ENCODE measurements at places on chromosomes 3 and 15.

DNA sequence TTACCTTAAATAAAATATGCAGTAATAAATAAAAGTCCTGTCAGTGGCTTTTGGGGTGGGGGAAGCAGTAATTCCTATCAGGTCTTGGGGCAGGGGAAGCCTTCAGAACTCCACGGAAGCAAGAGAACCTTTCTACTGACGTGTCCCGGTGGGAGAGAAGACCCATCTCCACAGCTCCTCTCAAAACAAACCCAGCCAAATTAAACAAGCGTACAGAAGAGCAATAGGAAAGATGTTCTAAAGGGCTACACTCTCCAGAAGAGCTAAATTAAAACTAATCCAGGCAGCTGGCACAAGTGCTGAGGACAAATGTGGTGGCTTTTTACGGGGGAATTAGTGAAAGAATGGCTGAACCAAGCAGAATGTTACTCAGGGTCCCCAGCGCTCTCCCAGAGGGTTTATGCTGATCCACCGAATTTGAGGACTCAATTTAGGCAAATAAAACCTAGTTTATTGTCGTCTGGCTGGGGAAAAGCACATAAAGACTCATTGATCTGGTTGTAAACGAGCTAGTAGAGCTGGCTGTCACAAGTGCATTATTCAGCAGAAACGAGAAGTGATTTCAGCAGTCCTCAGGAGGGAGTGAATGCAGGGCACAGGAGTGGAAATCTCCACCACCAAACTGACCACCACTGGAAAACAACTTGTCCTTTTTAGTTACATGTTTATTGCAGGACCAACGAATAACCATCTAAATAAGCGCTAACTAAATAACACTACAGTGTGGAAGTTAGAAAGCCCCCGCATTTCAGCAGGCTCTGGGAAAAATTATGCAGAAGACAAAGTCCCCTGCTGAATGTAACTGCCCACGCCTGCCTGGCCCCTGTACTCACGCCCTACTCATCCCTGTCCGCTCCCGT, 13.5 kb downstream of the BFSP2 start:
- no peak for DNase-seq

GRCh38 chr15:101503296-101503599, 13.7 kb upstream of the PCSK6 start:
- no peak for DNase-seq

- DNase-seq = no peak
Measured at GRCh38 chr15:82648257-82649103, 1.3 kb upstream of the CPEB1 start.

GRCh38 chr3:127747751-127748521, 74.4 kb downstream of the MGLL start:
- no peak for DNase-seq

DNA sequence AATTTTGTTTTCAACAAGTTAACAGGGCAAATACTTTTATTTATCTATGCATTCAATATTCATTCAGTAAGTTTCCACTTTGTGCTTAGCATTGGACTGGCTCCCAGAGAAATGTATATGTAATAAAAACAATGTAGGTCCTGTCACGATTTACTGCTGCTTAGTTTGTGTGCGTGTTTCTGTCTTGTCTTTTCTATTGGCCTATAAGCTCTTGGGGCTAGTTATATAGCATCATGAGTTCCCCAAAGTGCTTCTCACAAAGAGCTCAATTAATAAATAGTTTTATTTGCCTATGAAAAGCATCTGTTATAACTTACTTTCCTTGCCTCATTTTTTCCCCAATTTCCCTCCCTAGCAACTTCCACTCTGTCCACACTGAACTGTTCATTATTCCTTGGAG, 666.7 kb upstream of the NAALADL2 start:
- no peak for DNase-seq

- DNase-seq = no peak
Measured at GRCh38 chr3:102301155-102301880, 133.5 kb upstream of the ZPLD1 start.

DNA sequence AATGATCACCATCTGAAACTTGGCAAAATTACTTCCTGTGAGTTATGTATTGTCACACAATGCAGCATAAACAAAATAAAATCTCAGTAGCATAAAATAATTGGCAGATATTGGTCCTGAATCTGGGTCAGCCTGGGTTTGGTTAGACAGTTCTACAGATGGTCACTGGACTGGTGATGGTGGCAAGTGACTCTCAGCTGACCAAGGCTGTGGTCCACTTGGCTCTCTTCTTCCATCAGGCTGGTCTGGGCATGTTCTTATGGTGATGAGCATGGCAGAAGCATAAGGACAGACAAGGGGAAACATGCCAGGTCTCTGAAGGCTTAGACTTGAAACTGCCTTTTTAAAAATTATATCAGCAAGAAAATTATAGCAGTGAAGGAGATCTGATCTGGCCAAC, 1205.0 kb upstream of the EPHA6 start:
- no peak for DNase-seq

- DNase-seq = no peak
Measured at GRCh38 chr3:67509471-67510075, 144.8 kb downstream of the SUCLG2 start.

DNA sequence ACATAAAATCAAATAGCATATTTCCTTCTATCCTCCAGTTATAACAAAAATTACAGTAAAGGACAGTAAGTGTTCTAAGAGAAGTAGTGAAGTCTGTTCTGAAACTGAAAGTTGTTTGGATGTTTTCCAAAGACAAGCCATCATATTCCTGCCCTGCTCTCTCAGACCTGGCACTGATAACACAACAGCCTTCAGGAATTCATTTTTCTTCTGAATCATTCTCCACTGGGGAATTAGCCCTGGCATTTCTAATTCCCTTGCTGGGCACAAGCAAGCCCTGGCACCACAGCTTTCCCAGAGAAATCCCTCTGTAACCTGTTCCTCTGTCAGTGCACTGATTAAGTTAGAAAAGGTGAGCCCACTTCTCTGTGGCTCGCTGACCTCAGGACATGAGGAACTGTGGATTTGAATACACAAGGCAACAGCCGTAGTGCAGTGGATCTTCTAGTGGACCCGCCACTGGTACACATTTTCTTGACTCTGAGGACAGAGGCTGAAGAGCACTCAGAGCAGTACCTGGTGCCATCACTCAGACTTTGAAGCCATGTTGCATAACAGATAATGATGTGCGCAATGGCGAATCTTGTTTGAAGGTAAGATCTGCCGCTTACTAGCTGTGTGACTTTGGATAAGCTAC, 61.6 kb downstream of the WWTR1 start:
- DNase-seq = no peak

GRCh38 chr3:99863588-99863987, 45.9 kb downstream of the CMSS1 start:
- DNase-seq = no peak

- DNase-seq = peak; percentile 17
Measured at GRCh38 chr3:49602877-49603411, 48.7 kb downstream of the BSN start.

DNA sequence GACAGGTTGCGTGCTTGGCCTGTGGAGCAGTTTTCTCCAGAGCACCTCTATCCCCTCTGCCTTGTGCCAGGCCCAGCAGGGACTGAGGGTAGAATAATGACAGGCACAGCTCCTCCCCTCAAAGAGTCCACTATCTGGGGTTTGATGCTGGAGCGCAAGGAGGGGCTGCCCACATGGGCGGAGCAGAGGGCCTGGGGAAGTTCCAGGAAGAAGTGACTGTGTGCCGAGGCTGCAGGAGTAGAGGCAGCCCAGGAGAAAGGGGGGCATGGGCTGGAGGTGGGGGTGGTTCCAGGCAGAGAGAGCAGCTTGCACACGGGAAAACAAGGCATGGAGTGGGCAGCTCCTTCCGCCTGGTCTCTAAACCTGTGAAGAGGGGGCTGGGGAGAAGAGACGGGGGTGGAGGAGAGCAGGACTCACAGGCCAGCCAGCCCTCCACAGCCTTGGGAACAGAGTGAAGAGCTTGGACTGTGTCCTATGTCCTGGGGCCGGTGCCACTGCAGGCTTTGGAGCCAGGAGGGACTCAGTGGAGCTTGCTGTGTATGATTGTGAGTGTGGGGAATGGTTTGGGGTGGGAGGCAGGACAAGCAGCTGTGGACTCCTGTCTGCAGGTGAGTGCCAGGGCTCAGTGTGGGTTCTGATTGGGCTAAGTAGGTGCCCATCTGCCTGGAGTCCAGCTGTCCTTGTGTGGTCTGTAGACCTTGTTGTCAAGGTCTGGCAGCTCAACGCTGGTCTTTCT, 48.1 kb downstream of the APBA2 start:
- no peak for DNase-seq

- no peak for DNase-seq
Measured at GRCh38 chr15:68335251-68335650, 57.7 kb downstream of the FEM1B start.
